Lower lobe of right lung (tissue), 2 donors: ENCODE measurements at places on chromosomes 1 and 21.

DNA sequence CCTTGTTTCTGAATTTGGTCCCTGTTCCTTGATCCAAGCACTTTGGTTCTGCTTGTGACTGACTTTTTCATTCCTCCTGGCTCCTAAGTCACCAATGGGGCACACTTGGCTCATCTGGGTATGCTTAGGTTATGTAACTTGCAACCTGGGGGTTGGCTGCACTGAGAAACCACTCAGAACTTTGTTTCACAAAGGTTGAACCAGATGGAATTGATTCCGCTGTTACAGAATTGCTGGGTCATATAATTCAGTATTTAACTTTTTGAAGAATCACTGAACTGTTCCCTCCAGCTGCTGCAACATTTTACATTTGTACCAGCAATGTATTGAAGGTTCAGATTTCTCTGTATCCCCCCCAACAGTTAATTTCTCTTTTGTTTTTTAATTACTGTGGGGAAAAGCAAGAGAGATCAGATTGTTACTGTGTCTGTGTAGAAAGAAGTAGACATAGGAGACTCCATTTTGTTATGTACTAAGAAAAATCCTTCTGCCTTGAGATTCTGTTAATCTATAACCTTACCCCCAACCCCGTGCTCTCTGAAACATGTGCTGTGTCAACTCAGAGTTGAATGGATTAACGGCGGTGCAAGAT, 9.6 kb upstream of the NVL start:
- DNase-seq, result no peak

GRCh38 chr21:43298546-43299440, 128.1 kb downstream of the SIK1 start:
- DNase-seq, result peak; percentile 38

DNA sequence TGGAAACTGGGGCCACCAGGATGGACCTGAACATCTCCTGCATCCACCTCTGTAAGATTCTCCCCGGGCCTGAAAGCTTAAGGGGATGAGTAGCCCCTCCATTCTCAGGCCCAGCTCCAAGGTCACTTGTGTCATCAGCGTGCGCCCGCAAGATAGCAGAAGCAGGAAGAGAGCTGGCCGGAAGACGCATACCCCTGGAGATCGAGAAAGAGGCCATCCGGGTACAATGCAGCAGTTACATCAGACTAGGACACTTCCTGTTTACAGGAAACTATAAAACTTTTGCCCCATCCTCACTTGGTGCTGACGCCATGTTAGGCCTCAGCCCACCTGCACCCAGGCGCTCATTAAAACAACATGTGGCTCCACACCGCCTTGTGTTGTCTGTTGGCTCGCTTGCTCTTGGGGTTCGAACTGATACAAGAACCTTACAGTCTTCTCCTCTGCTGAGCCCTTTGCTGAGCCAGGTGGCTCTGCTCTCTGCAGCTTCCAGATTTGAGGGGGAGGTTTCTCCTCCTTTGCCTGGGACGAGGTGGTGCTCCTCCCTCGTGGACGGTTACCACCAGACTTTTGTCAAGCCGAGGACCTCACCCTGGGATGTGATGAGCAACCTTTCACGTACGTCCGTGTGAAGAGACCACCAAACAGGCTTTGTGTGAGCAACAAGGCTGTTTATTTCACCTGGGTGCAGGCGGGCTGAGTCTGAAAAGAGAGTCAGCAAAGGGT, 277.5 kb upstream of the C1orf174 start:
- DNase-seq, result no peak

- DNase-seq, result no peak
Measured at GRCh38 chr1:170495006-170495405, 37.0 kb upstream of the GORAB start.

DNA sequence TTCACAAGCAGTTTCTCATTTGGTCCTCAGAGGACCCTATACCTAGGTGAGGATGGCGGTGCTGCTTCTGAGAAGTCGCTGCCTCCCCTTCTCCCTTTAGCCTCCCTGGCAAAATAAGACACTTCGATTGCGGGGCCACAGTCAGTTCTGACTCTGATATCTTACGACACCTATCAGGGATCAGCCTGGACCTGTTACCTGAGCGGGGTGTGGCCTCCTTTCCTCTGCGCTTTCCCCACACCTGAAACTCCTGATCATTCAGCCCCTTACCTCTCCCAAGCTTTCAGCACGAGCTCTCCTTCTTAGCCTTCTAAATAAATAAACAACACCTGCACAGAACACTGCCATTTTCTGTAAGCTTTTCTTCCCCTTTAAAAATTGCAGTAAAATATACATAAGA, 24.6 kb upstream of the GPR137B start:
- no peak for DNase-seq

- no peak for DNase-seq
Measured at GRCh38 chr1:186782791-186783190, 46.0 kb upstream of the PLA2G4A start.

DNA sequence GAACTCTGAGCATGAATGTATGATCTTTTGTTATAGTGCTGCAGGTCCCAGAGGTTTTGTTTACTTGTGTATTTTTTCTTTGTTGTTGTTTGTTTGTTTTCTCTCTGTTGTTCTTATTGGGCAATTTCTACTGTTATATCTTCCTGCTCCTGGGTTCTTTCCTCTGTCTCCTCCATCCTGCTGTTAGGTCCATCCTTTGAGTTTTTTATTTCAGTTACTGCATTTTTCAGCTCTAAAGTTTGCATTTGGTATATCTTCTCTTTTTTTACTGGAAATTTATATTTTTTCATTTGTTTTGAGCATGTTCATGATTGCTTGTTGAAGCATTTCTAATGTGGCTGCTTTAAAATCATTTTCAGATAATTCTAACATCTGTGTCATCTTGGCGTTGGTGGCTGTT, 9.9 kb downstream of the TRPM2 start:
- DNase-seq, result no peak

- DNase-seq, result no peak
Measured at GRCh38 chr1:214192825-214193643, 87.9 kb upstream of the SMYD2 start.

DNA sequence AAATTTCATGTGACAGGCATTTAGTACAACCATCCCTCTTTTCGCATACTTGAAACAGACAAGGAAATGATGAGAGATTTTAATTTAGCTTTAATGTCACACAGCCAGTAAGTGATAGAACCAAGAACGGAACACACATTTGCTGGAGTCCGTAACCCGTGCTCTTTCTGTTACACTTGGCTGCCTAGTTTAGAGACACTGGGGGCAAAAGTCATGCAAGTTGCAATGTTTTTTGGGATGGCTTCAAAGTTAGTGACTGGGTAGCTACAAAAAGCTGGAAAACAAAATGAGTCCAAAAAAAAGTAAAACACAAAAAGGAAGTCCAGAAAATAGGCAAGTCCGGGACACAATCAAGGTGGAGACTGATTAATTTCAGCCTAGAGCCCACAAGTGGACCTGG, 5.9 kb downstream of the NID1 start:
- DNase-seq, result no peak

DNA sequence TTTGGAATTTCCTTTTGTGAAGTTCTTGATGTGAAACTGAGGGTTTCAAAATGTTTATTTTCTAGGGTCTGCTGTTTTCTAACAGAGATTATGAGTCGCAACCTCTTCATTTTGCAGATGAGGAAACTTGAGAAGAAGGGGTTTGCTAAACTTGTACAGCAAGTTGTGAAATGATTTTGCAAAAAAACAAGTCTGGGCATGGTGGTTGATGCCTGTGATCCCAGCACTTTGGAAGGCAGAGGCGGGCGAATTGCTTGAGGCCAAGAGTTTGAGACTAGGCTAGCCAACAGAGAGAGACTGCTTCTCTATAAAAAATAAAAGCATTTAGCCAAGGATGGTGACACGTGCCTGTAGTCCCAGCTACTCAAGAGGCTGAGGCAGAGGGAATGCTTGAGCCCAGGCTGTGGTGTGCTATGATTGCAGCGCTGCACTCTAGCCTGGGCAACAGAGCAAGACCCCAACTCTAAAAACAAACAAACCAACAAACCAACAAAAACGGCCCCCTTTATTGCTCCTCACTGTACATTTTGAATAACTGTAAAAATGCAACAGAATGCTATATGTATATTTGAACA, 9.9 kb downstream of the TRIM67 start:
- no peak for DNase-seq

- no peak for DNase-seq
Measured at GRCh38 chr1:178934546-178934945, 63.7 kb upstream of the ANGPTL1 start.
